Esophagus muscularis mucosa (tissue), 4 donors: ENCODE measurements at places on chromosomes 13 and 19. TPM values are rescaled to one million over a fixed set of nuclear protein-coding genes. Genes with fewer than 3 reads are reported as not detected.

ZNF729 gene
- total RNA-seq, result not detected

TRIM13 gene
- 33.4 TPM for total RNA-seq

CD33 gene
- 9.9 TPM for total RNA-seq

PPM1N gene
- total RNA-seq, result 1.6 TPM

ZNF492 gene
- total RNA-seq, result 0.13 TPM

SULT2B1 gene
- not detected for total RNA-seq

SERPINE3 gene
- total RNA-seq, result not detected

TYROBP gene
- total RNA-seq, result 49.0 TPM

KLK5 gene
- total RNA-seq, result not detected

BICRA gene
- total RNA-seq, result 10.9 TPM

DNA sequence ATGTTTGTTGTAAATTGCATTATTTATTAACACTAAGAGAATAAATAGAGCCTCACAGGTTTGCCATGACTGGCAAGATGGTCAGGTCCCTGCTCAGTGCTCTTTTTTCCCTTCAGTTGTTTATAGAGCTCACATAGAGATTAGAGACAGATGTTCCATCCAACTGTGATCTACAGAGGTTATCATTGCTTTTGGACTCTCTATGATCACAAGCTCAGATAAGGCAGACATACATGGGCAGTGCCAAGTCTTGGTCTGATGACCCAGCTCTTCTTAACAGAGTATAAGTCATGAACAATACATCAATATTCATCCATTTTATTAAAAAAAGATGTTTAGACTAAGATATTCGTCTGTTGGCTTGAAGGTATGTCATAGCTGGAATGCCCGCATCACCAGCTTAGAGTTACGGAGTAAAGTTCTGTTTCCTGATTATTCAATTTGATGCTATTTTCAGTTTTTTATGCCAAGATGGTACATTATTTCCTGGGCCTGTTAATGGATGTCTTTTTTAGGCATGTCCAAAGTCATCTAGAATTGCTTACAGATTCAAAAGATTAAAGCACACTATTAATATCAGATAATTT lies 729.8 kb upstream of the SLC10A2 start:
- H3K27me3 ChIP-seq, result no peaks in the 10 kb centered on the region
- H3K36me3 ChIP-seq, result no peaks in the 10 kb centered on the region
- no peaks in the 10 kb centered on the region for H3K4me1 ChIP-seq
- DNase-seq, result no peak

GRCh38 chr19:38213911-38214625 lies 10.0 kb downstream of the DPF1 start:
- H3K27me3 ChIP-seq, result peaks cover 26% of the 10 kb centered on the region
- no peak for DNase-seq
- H3K36me3 ChIP-seq, result no peaks in the 10 kb centered on the region
- no peak overlapping the region for H3K4me3 ChIP-seq

GRCh38 chr19:29761575-29762232 lies 46.6 kb upstream of the C19orf12 start:
- no peak overlapping the region for H3K27ac ChIP-seq
- no peaks in the 10 kb centered on the region for H3K27me3 ChIP-seq
- H3K4me3 ChIP-seq, result no peak overlapping the region
- peaks cover 9% of the 10 kb centered on the region for H3K4me1 ChIP-seq
- no peaks in the 10 kb centered on the region for H3K36me3 ChIP-seq

DNA sequence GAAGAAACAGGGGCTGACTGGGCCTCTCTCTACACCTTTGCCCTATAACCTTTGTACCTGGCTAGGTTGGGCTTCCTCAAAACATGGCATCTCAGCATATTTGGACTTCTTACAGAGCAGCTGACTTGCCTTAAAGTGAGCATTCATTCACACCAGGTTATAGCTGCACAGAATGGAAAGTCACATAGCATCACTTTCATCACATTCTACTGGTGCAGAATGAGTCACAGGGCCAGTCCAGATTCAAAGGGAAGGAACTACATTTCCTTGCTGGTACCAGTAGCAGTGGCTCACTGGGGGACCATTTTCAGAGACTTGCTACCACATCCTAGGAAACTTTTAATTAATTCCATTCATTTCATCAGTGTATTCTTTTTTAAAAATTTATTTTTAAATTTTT lies 20.3 kb upstream of the TPTE2 start:
- peak; percentile 42 for DNase-seq
- no peaks in the 10 kb centered on the region for H3K4me1 ChIP-seq
- H3K36me3 ChIP-seq, result no peaks in the 10 kb centered on the region
- H3K27me3 ChIP-seq, result no peaks in the 10 kb centered on the region
- no peak overlapping the region for H3K27ac ChIP-seq

- no peaks in the 10 kb centered on the region for H3K27me3 ChIP-seq
- H3K4me1 ChIP-seq, result peaks cover 10% of the 10 kb centered on the region
- no peak overlapping the region for H3K4me3 ChIP-seq
- H3K27ac ChIP-seq, result peak overlapping the region; percentile 11
- DNase-seq, result no peak
Observed at GRCh38 chr13:33383724-33384577, 98.4 kb upstream of the STARD13 start.

DNA sequence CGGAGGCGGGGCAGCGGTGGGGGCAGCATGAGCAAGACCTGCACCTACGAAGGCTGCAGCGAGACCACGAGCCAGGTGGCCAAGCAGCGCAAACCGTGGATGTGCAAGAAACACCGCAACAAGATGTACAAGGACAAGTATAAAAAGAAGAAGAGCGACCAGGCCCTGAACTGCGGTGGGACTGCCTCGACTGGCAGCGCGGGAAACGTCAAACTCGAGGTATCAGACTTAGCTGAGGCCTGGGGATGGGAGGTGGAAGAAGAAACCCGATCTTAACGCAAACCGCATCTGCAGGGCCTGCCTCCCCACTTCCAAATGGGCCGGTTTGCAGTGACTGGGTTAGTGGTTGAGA lies 693 bp downstream of the RFXAP start:
- H3K27ac ChIP-seq, result peak overlapping the region; percentile 83
- H3K27me3 ChIP-seq, result no peaks in the 10 kb centered on the region
- peaks cover 40% of the 10 kb centered on the region for H3K4me1 ChIP-seq
- H3K36me3 ChIP-seq, result no peaks in the 10 kb centered on the region

- no peak overlapping the region for H3K27ac ChIP-seq
- no peak overlapping the region for H3K4me3 ChIP-seq
- H3K4me1 ChIP-seq, result no peaks in the 10 kb centered on the region
Observed at GRCh38 chr13:107252428-107252827, 684.5 kb upstream of the ARGLU1 start.

DNA sequence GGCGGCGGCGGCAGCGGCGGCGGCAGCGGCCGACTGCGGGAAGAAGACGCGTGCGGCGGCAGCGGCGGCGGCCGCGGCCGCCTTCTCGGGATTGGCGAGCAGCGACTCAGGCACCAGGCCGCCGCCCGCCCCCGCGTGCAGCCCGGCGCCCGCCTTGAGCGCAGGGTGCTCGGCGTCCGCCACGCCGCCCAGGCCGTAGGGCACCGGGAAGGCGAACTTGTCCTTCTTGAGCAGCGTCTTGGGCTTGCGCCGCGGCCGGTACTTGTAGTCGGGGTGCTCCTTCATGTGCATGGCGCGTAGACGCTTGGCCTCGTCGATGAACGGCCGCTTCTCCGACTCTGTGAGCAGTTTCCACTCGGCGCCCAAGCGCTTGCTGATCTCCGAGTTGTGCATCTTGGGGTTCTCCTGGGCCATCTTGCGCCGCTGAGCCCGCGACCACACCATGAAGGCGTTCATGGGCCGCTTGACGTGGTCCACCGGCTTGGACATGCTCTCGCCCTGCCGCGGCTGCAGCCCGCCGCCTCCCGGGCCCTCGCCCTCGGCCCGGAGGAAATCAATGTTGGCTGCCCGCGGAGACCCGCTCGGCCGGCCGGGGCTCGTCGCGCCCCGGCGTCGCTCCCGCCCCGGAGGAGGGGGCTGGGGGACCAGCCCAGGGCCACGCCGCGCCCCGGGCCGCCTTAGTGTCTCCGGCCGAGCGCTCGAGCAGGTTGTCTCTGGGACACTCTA lies 621 bp downstream of the SOX21 start:
- peak; percentile 89 for DNase-seq
- peak overlapping the region; percentile 39 for H3K4me3 ChIP-seq
- no peaks in the 10 kb centered on the region for H3K36me3 ChIP-seq
- no peak overlapping the region for H3K27ac ChIP-seq

DNA sequence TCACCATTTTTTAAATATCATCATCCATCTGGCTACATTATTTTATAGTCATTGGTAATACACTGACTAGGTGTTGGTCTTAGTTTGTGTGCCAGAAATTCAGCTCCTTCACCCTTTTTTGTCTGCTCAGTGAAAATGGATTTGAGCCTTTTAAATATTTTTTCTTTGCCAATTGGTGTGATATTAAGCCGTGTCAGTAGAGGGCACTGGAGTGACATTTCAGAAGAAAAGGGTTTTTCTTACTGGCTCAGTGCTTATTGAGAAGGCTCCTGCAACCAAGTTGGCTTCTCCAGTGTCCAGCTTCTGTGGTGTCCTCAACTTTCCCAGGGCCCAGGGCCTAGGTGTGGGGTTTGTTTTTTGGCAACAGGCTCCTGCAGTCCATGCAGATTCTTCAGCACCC lies 546.6 kb downstream of the DACH1 start:
- no peak overlapping the region for H3K4me3 ChIP-seq
- H3K27me3 ChIP-seq, result no peaks in the 10 kb centered on the region
- H3K27ac ChIP-seq, result no peak overlapping the region

DNA sequence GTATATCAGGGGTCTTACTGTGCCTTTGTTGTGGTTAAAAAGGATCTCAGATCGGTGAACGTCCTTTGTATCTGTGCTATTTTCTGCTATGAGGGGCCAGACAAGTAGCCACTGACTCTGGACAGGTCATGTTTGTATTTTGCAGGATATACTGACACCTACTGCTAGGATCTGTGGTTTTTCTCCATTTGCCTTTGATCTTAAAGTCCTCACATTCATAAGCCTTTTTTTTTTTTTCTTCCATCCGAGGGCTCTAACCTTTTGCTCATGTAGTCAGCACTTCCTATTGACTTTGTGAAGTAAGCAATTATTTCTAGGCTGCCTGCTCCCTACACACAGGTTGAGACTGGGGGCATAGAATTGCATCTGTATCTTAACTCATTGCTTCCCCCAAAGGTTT lies 106.2 kb downstream of the SLITRK5 start:
- no peak overlapping the region for H3K4me3 ChIP-seq
- H3K36me3 ChIP-seq, result no peaks in the 10 kb centered on the region
- H3K27me3 ChIP-seq, result no peaks in the 10 kb centered on the region
- H3K4me1 ChIP-seq, result no peaks in the 10 kb centered on the region
- no peak overlapping the region for H3K27ac ChIP-seq

DNA sequence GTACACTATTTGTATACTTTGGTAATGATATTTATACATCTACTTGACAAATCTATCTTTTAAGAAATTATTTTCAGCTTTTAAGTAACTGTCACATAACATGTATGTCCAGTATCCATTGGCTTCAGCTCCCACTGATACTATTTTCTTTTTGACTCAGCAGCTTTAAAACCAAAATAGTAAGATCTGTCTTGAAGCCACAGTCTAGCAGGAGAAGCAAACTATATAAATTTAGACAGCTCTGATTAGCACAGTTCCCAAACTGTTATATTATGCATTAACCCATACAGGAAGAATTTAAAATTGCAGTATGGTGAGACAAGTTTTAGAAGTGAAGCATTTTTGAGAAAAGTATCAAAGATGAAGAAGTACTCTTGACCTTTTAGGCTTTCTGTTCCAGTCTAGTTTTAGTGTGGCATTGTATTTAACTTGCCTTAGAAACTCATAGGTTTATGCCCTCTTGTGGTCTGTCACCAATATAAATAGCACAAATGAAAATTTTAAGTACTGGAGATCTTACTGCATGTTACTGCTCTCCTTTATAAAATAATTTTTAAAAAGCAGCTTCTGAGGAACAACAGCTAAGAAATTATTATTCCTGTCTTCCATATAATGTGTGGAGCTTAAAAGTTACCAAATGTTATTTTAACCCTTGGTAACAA lies 24.7 kb downstream of the URI1 start:
- H3K4me1 ChIP-seq, result peaks cover 61% of the 10 kb centered on the region
- no peak overlapping the region for H3K4me3 ChIP-seq
- no peaks in the 10 kb centered on the region for H3K27me3 ChIP-seq
- H3K27ac ChIP-seq, result no peak overlapping the region
- no peak for DNase-seq

DNA sequence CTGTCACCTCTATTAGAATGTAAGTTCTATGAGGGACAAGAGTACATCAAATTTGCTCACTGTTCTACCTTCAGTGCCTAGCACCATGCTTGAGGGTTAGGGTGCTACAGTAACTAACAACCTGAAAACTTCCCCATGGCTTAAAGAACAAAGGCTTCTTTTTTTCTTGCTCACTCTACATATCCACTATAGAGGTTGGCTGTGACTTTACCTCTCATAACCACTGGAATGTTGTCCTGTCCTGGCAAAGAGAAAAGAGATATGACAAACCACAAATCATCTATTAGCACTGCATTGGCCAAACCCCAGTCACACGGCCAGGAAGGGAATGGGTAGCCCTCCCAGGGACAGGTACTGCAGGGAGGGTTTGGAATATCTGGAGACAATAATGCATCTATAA lies 23.2 kb upstream of the ACOD1 start:
- no peak overlapping the region for H3K4me3 ChIP-seq
- H3K4me1 ChIP-seq, result no peaks in the 10 kb centered on the region
- DNase-seq, result peak; percentile 29

DNA sequence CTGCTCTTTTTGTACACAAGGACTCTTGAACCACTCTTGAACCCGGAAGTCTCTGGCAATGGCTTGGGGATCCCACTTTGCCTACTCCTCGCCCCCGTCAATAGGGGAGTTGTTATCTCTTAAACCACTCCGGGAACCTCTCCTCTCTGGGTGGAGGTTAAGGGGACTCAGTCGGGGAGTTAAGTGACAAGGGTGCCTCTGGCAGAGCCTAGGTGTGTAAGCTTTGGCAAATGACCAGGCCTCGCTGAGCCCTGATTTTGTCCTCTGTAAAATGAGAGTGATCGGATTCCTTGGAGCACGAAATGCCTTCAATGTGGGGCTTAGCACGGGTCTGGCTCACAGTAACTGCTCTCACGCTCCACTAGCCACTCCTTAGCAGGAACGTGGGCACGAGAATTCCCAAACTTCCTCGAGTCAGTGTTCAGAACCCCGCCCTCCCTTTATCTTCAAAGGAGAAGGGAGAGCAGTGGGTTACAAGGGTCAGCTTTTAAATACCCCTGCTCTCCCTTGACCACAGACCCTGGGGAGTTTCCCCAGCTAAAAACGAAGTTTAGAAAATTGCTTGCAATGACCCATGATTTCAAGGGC lies 193.3 kb downstream of the KATNAL1 start:
- peak overlapping the region; percentile 70 for H3K4me3 ChIP-seq
- no peaks in the 10 kb centered on the region for H3K27me3 ChIP-seq
- DNase-seq, result no peak
- peak overlapping the region; percentile 50 for H3K27ac ChIP-seq
- H3K4me1 ChIP-seq, result peaks cover 22% of the 10 kb centered on the region

GRCh38 chr19:4529924-4530522 lies 5.0 kb downstream of the PLIN5 start:
- no peaks in the 10 kb centered on the region for H3K27me3 ChIP-seq
- peaks cover 1% of the 10 kb centered on the region for H3K4me1 ChIP-seq
- DNase-seq, result no peak
- no peak overlapping the region for H3K4me3 ChIP-seq
- no peaks in the 10 kb centered on the region for H3K36me3 ChIP-seq

- no peak for DNase-seq
- H3K4me1 ChIP-seq, result no peaks in the 10 kb centered on the region
- no peaks in the 10 kb centered on the region for H3K27me3 ChIP-seq
- H3K4me3 ChIP-seq, result no peak overlapping the region
- H3K36me3 ChIP-seq, result no peaks in the 10 kb centered on the region
Observed at GRCh38 chr13:103487841-103488240, 421.6 kb upstream of the SLC10A2 start.

GRCh38 chr19:38319421-38320258 lies at the start of gene KCNK6:
TSS of gene KCNK6 (plus strand) at chr19:38319845. CDS start at chr19:38319951, 106 bp downstream.
- H3K27me3 ChIP-seq, result no peaks in the 10 kb centered on the region
- peak within 1 kb of the TSS; percentile 65 for H3K27ac ChIP-seq
- no peaks in the 10 kb centered on the region for H3K36me3 ChIP-seq
- no peak for DNase-seq
